Foreskin fibroblast (primary cell): ENCODE measurements at places on chromosomes 2 and 18.
A peak's percentile ranks its signal among the peaks of the same experiment; 100 is the strongest.

GRCh38 chr2:55235724-55236538, 3.4 kb downstream of the RPS27A start:
- no peak for DNase-seq

- peak; percentile 82 for DNase-seq
These were observed 49.2 kb upstream of the CDC42EP3 start for GRCh38 chr2:37720533-37721200.

GRCh38 chr2:107986278-107987217, at the start of gene SLC5A7:
Gene SLC5A7 (plus strand): TSS chr2:107986524. CDS start chr2:107988156, 1,632 bp downstream.
- DNase-seq = no peak

GRCh38 chr2:26450031-26450635, 27.8 kb downstream of the OTOF start:
- DNase-seq = no peak

DNA sequence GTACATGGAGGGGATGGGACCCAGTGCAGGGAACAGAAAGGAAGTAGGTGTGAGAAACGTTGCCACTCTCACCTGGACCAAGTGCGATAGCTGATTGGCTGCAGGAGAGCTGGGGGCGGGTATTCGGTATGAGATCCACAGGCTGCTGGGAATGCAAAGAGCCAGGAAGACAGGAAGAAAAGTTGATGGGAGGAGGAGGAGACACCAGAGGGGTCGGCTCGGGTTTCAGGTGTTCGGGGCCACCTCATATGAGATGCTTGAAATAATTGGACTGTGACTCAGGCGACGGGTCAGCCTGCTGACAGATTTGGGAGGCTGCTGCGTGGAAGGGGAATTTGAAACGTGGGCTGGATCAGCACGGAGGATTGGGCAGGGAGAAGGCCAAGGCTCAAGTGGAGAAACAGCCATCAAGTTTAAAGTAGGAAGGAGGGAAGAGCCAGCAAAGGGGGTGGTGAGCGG, 65.1 kb downstream of the MRPS9 start:
- DNase-seq = peak; percentile 73

DNA sequence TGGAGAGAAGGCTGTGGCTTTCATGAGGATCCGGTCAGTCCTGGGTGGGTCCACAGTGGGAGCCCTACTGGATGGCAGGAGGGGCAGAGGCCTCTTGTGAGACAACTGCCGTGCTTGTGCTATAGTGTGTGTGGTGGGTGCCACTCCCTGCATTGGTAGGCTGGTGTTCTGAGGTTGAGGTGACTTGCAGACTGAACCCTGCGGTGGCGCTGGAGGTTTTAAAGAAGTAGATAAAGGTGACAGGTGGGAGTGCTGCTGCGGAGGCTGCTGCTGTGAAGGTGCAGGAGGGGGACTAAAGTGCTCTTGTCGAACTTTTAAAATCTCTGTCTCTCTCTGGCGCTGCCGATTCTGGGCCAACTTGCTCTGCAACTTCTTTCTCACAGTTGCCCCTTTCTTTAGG, 29.7 kb downstream of the INO80D start:
- no peak for DNase-seq

- DNase-seq = peak; percentile 23
These were observed 666.5 kb downstream of the SLC4A3 start for GRCh38 chr2:220293966-220294365.

GRCh38 chr2:136765256-136766072, at the start of gene THSD7B:
Gene THSD7B (plus strand): TSS chr2:136765545. CDS start chr2:136882179, 116,634 bp downstream.
- no peak for DNase-seq

DNA sequence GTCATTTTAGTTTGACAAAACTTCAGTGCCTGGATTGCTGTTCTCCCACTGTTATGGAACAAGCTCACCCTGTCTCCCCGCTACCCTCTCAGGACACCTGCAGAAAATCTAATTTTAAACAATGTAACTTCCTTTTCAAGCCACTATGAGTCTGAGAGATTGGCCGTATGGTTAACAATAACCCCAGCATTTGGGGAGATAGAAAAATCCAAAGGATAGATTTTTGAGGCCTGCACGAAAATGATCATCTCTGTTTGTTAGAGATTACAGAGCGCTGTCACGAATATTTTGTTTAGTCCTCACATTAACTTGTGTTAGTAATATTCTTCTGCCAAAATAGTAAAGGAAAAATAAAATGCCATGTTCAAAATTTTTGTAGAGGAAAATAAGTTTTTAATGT, 24.7 kb downstream of the CAB39 start:
- no peak for DNase-seq

GRCh38 chr2:12051831-12052230, 305.4 kb downstream of the LPIN1 start:
- peak; percentile 89 for DNase-seq

- peak; percentile 46 for DNase-seq
These were observed 47.4 kb upstream of the NXPH2 start for GRCh38 chr2:138827426-138828054.

DNA sequence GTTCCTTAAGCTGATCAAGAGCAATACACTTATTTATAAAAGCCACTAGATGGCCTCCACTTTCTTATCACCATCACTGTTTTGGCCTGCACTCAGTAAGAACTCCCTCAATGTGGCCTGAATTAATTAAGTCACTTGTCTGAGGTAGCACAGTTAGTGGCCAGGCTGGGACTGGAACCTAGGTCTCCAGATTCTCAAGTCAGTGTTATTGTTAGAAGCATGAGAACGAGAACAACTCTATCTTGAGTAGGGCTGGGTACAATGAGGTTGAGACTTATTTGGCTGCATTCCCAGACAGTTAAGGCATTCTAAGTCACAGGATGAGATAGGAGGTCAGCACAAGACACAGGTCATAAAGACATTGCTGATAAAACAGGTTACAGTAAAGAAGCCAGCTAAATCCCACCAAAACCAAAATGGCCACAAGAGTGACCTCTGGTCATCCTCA, 115.8 kb downstream of the SS18 start:
- DNase-seq = no peak

DNA sequence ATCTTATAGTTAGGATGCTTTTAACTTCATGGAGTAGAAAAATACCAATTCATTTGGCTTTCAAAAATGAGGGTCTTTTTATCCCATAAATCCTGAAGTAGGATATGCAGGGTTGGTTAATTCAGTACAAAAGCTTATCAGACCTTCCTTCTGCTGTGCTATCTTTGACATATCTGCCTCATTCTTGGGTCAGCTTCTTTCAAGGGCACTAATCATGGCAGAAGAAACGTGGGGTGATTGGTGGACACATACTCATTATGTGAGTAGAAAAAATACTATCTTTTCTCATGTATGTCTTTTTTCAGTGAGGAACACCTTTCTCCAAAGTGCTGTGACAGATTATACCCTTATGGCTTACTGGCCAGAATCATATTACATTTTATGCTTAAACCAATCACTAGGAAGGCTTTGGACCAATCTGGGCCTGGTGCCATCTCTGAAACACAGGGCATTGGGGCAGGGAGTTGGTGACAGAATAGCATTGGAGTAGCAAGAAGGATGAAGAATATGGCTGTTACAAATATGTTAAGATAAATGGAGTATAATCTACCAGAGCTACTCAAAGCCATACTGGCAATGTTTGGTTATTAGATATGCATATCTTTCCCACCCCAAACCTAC, 10.1 kb downstream of the UGP2 start:
- peak; percentile 42 for DNase-seq

GRCh38 chr2:54158311-54158710, 42.9 kb downstream of the ACYP2 start:
- DNase-seq = peak; percentile 14

GRCh38 chr2:158120664-158121641, 19.3 kb downstream of the UPP2 start:
- no peak for DNase-seq

- no peak for DNase-seq
These were observed 21.5 kb upstream of the SERPINB7 start for GRCh38 chr18:63753676-63754075.

DNA sequence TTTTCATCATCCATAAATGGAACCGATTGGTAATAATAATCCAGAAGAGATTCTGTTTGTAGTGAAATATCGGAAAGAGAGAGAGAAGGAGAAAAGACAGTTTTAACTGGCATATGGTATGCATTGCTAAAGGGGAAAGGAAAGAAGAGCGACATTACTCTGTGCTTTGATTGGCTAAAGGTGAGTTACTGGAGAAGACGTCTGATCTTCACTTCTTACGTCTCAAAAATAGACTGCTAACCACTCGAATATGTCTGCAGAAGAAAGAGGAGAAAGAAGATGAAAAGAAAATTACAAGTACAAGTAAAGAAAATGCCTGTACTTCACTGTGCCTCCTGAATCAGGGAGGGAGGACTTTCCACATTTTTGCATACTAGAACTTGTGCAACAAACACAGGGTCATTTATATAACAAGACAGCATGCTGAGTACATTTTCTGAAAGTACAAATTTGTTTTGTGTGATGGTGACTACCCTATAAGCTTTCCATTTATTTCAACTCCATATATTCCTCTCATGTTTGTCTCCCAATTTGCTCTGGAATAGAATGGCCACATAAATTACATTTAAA, 787.2 kb downstream of the RNF144A start:
- no peak for DNase-seq
